AG09319 (cell line): ENCODE measurements at places on chromosomes 16 and 17.

GRCh38 chr16:66427871-66428681 lies 981 bp downstream of the BEAN1 start:
- no peak for DNase-seq

DNA sequence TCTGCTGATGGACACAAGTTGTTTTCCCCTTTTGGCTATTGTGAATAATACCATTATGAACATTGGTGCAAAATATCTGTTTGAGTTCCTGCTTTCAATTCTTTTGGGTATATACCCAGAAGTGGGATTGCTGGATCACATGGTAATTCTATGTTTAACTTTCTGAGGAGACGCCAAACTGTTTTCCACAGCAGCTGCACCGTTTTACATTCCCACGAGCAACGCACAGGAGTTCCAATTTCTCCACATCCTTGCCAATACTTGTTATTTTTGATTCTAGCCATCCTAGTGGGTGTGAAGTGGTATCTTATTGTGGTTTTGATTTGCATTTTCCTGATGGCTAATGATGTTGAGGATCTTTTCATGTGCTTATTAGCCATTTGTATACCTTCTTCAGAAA lies 43.4 kb upstream of the GAS7 start:
- DNase-seq, result no peak

GRCh38 chr16:16148755-16149154 lies 74.5 kb downstream of the ABCC6 start:
- DNase-seq, result no peak

- DNase-seq, result no peak
Observed at GRCh38 chr17:38994026-38994425, 26.8 kb upstream of the FBXO47 start.

GRCh38 chr17:55120651-55121050 lies 144.1 kb upstream of the HLF start:
- no peak for DNase-seq

DNA sequence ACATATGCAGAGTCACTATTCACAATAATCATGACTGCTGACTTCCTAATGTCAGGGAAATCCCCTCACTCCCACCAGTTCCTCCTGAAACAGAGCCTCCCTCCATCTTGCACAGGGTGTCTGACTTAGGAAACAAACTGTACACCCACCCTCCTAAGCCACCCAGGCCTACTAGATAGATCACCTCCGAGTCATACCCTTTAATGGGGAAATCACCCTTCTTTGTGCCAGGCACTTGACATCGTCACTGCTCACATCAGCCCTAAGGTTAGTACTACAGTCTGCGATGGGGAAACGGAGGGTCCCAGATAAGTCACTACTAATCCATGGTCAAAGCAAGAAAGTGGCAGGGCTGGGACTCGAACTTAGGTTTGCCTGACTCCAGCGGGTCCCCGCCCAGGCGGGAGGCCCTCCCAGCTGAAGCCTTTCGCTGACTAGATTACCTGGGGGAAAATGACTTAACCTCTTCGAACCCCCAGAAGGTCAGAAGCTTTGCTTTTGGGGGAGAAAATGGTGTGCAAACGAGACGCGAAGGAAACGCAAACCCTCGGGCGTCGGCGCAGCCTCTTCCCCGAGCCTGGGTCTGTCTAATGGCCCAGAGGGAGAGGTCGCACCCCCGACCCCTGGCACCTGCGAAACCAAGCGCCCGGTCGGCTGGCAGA lies 3.4 kb upstream of the MLLT6 start:
- no peak for DNase-seq

DNA sequence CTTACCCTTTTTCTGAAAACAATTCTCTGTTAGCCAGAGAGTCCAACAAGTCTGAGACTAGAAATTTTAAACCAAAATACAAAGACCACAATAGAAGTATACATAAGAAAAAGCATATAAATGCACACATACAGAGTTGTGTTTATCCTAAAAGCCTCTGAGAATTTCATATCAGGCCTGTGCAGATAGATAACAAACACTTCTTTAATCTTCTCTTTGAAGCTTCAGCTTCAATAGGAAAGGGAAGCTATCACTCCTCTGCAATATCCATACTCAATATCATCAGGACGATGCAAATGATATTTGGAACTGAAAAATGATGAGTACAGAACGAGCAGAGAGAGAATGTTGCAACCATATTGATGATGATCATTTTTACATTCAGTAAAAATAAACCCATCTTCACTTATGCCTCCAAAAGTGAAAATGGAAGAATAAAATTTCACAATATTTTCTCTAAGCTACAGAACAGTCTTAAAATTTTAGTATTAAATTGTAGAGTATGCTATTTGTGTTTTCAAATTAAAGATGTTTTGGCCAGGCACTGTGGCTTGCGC lies 61.6 kb downstream of the SKAP1 start:
- DNase-seq, result no peak

- no peak for DNase-seq
Observed at GRCh38 chr16:88045820-88046303, 94.6 kb downstream of the BANP start.

DNA sequence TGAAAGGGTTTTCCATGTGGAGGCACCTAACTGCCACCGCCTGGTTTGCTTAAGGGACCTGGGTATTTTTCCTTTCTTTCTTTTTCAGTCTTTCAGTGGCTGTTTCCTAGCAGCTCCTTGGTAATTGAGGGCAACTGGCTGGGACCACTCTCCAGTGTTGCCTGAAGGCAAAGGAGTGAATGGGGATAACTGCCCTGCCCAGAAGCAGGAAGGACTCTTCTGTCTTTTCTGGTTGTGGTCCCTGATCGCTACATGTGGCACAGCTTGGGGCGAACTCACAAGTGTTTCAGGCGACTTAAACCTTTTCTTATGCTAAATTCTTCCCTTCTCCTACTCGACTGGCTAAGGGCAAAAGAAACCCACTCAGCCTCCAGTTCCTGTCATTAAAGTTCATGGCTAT lies 10.1 kb upstream of the TMEM98 start:
- DNase-seq, result no peak

DNA sequence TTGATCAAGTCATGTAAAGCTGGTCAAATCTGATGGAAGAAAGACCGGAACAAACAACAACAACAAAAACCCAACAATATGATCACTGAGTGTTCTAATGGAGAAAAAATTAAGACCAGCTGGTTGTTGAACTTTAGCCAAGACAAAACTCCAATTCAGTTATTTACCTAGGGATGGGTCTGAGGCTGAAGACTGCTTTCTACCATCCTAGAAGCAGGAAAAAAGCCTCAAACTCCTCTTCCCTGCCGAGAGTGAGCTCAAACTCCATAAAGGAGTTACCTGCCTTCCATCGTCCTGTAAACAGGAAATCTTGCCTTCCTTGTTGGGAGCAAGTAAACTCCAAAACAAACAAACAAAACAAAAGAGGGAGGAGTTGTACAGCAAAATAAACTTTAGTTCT lies 23.1 kb upstream of the TMEM98 start:
- DNase-seq, result no peak

DNA sequence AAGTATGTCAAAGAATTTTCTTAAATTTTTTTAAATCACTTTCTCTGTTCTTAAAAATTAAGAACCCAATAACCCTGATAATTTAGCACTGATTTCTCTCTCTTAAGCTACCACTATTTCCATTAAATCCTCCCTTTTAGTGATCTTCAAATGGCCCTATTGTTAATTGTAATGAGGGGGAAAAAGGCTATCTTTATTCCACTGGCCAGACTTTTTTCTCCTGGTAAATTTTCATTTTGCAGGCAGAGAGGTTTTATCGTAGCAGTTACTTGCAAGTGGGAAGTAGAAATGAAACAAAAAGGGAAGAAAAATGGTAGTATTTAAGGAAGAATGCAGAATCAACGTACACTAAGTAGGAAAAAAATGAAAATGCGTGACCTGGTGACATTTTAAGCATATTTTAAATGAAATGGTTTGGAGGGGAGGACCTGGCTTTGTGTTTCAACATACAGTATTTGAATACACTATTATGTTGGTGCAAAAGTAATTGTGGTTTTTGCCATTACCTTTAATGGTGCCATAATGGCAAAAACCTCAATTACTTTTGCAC lies 224.9 kb downstream of the TANC2 start:
- no peak for DNase-seq

GRCh38 chr17:8151641-8152111 lies 528 bp downstream of the PER1 start:
- no peak for DNase-seq

- DNase-seq, result no peak
Observed at GRCh38 chr17:57517273-57517631, 227.8 kb downstream of the CCDC182 start.

- DNase-seq, result no peak
Observed at GRCh38 chr16:50235581-50235980, 30.8 kb upstream of the ADCY7 start.

DNA sequence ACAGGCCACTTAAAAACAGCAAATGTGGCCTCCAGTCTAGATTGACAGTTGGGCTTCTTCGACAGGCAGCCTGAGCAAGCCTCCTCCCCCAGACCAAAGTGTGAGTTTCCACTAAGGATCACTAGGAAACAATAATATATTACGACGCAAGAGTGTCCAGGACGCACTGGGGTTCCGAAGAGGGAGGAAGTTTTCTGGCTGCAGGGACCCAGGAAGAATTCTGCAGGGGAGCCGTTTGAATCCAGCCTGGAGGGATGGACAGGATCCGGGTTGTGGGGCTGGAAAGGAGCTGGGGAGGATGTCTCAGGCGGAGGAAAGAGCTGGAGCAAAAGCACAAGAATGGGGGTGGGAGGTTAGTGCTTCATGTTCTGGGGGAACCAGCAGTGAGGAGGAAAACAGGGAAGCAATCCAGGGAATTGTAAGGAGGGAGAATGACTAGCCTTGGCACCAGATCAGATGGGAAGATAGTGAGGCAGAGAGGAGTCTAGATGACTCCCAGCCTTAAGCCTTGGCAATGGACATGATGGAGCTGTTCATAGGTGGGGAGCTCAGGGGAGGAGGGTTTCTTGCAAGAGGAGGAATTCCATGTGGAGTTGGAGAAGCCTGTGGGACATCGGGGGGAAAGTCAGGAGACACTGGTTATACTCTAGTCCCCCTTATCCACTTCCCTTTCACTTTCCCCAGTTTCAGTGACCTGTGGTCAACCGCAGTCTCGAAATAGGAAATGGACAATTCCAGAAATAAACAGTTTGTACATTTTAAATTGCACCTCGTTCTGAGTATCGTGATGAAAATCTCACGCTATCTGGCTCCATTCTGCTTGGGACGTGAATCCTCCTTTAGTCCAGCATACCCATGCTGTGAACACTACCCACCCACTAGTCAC lies 26.6 kb downstream of the NGFR start:
- no peak for DNase-seq

GRCh38 chr16:29698484-29699323 lies 19.7 kb downstream of the QPRT start:
- DNase-seq, result no peak

DNA sequence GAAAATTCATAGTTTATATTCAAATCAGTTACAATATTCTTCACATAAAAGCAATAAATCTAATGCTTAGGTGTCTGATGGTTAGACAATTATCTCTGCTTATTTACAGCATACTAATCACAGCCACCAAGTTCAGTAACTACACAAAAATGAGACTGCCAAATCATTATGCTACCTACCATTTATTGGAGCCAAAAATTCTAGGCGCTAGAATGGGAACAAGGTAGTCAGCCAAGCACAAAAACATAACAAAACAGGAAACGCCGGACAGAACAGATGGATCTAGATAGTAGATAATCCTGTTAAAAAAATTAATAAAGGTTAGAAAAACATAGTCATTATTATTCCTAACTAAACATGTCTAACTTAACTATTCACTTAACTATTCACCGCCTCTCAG lies 3.6 kb downstream of the ARL6IP1 start:
- no peak for DNase-seq

- no peak for DNase-seq
Observed at GRCh38 chr16:50557046-50557445, 8.8 kb downstream of the NKD1 start.

DNA sequence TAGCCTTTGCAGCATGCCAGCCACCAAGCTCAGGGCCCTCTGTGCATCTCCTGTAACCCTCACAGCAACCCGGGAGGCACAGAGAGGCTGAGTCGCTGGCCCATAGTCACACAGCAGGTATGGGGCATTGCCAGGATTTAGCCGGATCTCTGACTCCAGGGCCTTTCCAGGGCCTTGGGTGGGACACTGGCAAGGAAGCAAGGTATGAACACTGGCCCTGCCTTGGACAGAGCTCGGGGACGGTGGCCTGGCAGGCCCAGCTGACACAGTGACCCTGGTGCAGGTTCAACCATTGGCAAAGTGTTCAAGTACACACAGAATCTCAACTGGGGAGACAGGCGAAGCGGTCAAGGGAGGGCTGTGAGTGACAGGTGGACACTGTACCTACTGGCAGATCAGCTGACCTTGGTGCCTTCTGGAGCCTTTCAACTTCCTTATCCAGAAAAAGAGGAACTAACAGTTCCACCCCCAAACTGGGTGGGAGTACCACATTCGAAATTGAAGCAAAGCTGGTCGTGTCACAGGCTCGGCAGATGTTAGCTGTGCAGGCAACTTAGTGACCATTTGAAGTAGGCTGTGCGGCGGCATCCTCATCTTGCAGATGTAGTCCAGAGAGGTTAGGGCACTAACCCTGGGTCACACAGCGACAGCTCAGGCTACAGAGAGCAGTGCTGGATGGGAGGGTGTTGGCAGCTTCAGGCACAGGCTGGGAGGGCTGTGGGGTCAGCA lies 287.4 kb downstream of the SEC14L1 start:
- DNase-seq, result no peak

DNA sequence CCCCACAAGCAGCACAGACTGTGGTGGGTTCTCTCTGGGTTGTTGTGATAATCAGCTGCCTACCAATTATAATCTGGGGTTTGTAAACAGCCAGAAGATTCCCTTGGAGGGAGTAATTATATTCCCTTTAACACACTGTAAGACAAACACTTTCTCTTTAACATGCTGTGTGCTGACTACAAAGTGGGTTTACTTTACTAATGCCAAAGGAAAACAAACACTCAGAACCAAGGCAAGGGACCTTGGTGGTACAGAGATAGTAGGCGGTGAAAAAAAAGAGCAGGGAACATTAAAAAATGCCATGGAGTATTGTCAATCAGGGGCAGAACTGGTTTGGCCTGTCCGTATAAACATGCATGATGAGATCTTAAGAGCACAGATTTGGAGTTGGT lies 3.0 kb upstream of the VAT1L start:
- DNase-seq, result no peak

- no peak for DNase-seq
Observed at GRCh38 chr17:77720946-77721845, 237.3 kb upstream of the TNRC6C start.

DNA sequence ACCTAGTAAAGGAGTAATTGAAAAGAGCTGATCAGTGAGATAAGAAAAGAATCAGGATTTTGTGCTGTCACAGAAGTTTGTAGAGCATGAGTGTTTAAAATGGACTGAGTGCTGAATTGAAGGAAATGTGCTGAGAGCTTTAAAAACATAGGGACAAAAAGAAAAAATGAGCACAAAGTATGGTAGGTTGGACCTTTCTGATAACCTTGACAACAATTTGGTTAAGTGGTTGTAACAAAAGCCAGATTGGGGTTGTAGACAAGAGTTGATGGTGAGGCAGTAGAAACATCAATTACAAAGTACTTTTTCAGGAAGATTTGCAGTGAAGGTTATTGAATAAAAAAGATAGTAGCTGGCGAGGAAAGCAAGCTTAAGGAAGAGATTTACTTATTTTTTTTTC lies 674.7 kb upstream of the KIF2B start:
- DNase-seq, result no peak
